ENCODE measurements at places on chromosomes 2 and 18. TPM values are rescaled to one million over a fixed set of nuclear protein-coding genes. Genes with fewer than 3 reads are reported as not detected.

The UPP2 gene
- not detected for total RNA-seq

The UGT1A1 gene
- total RNA-seq = not detected

The GALNT1 gene
- 35.8 TPM for total RNA-seq

The STRADB gene
- 21.8 TPM for total RNA-seq

The SLC11A1 gene
- 0.05 TPM for total RNA-seq

The ATP5F1A gene
- total RNA-seq = 515 TPM

The BOLL gene
- not detected for total RNA-seq

The MZT2B gene
- total RNA-seq = 281 TPM

The PDE1A gene
- total RNA-seq = not detected

The GPBAR1 gene
- 0.11 TPM for total RNA-seq

The GPC1 gene
- total RNA-seq = 1.7 TPM

The SERPINB3 gene
- total RNA-seq = not detected

The TMEM17 gene
- total RNA-seq = 0.25 TPM

The IL1R2 gene
- 25.4 TPM for total RNA-seq

The GREB1 gene
- total RNA-seq = 0.65 TPM

The NEU2 gene
- total RNA-seq = not detected

The CSRNP3 gene
- not detected for total RNA-seq

The IL1A gene
- 6.9 TPM for total RNA-seq

The DYNC2LI1 gene
- 28.4 TPM for total RNA-seq

The CYS1 gene
- total RNA-seq = not detected

The GPR155 gene
- total RNA-seq = 11.3 TPM

The IL18R1 gene
- total RNA-seq = 22.4 TPM

The UGT1A5 gene
- total RNA-seq = not detected

The DGUOK gene
- 97.6 TPM for total RNA-seq

The ALLC gene
- not detected for total RNA-seq

The CIB4 gene
- not detected for total RNA-seq

The OSR1 gene
- total RNA-seq = not detected

The RGPD4 gene
- 0.19 TPM for total RNA-seq

The POTEJ gene
- total RNA-seq = not detected

The PRSS56 gene
- not detected for total RNA-seq

The CCDC85A gene
- total RNA-seq = not detected

The TM4SF20 gene
- not detected for total RNA-seq

The GEN1 gene
- total RNA-seq = 25.4 TPM

The MDH1B gene
- total RNA-seq = 0.83 TPM

The MRPL19 gene
- total RNA-seq = 45.2 TPM

The ICOS gene
- total RNA-seq = 161 TPM

The PID1 gene
- not detected for total RNA-seq

The EVX2 gene
- not detected for total RNA-seq

The NETO1 gene
- total RNA-seq = not detected

The UGT1A10 gene
- total RNA-seq = not detected

The CEP76 gene
- 12.5 TPM for total RNA-seq

The PARD6G gene
- not detected for total RNA-seq

The ORC2 gene
- total RNA-seq = 68.5 TPM

The PROKR1 gene
- not detected for total RNA-seq

The ZNF804A gene
- total RNA-seq = not detected

The ALPP gene
- total RNA-seq = not detected

The ZNF521 gene
- total RNA-seq = not detected

The ANKRD62 gene
- not detected for total RNA-seq

The KCNE4 gene
- not detected for total RNA-seq

The TBR1 gene
- total RNA-seq = 0.04 TPM

The TRIB2 gene
- 3.7 TPM for total RNA-seq
